ENCODE measurements at places on chromosomes 4 and X.

DNA sequence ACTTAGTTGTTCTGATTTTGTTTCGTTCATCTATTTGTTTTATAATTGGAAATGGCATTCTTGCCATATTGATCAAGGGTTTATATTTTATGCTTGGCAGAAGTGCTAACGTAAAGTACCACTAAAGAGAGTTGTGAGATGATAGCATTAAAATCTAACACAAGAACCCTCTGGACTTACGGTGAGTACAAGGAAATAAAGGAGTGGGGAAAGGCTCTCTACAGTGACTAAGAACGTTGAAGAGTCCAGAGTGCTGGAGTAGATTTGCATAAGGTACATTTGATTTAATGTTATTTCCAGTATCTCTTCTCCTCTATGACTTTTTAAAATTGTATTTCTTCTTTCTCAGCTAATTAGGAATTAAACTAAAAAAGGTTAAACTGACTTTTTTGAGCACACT lies 612.6 kb downstream of the DMD start:
- no peak for DNase-seq

DNA sequence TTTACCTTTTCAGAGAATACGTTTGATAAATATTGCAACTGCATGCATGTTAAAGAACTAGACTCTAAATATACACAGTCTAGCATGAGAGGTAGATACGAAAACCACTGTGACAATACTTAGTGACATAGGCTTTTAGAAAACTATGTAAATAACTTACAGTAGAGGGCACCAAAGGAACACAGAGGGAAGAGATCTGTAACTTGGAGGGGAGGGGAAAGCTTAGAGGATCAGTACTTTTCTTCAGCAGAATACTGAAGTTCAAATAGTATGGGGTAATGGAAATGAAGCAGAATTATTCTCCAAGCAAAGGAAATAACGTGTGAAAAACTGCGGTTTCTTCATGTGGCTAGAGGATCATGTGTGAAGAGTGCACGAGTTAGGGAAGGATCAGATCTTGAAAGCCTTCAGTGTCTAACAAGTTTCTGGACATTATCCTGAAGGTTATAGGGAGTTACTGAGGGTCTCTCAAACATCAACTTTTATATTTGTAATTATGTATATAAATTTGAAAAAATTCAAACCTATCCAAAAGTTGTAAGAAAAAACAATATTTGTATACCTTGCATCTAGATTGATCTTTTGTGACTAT lies 264.3 kb downstream of the NPFFR2 start:
- no peak for DNase-seq

DNA sequence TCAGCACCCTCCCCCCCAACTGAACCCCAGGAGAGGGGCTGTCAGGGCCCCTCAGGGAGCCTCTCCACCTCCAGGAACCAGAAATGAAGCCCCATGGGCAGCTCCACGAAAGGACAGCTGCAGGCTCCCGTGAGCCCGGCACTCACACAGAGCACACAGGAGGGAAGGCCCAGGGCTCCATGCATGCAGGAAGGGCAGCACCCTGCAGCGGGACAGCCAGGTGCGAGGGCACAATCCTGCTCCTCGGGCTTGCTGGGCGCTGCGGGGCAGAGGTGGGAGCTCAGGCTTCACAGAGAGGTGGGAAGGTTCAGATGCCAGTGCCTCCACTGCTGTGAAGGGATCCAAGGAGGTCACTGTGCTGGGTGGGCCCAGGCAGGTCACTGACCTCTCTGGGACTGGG lies 90.0 kb downstream of the HMX1 start:
- no peak for DNase-seq

GRCh38 chr4:56426273-56426672 lies 9.1 kb downstream of the PPAT start:
- DNase-seq: no peak

DNA sequence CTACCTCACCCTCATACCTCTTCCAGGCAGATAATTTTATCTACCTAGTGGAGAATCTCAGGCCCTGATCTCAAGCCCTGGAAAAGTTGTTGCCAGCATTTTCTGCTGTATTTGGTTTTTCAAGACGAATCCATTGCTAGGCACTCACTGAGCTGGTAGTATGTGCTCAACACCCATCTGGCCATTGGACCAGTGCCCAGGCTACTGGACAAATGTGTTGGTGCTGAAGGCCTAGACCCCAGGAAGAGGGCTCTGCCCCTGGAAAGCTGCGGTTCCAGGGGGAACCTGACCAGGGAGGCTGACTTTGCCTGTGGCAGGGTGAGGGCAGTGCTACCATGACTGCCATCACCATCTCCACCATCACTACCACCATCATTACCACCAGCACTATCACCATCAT lies 72.4 kb downstream of the PSAPL1 start:
- no peak for DNase-seq

DNA sequence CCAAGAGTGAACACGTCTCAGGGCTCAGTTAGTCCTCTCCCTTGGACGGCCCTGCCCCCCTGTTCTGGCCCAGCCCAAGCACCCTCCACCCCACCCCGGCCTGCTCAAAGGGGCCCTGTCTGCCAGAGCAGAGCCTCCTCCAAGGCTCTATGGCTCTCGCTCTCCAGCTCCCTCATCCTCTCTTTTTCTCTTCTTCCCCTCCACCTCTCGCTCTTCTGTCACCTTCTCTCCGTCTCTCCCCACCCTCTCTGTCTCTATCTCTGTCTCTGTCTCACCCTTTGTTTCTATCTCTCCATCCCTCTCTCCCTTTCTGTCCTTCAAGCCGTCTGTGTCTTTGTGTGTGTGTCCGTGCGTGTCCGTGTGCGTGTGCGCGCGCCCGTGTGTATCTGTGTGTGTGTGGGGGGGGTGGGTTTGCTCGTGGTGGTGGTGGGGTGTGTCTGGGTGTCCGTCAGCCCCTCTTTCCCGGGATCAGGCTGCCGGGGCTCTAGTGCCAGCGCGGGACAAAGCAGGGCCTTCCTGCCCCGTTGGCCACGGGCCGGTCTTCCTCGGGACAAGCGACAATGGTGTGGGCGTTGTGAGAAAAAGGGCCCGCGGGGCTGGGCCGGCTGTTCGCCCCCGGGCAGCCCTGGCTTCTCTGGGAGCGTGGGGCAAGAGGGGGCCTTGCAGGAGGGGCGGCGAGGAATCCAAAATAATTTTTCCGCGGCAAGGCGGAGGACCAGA lies 8.7 kb downstream of the FRG2 start:
- DNase-seq: no peak

GRCh38 chrX:109346491-109346890 lies 135.4 kb downstream of the GUCY2F start:
- DNase-seq: no peak

DNA sequence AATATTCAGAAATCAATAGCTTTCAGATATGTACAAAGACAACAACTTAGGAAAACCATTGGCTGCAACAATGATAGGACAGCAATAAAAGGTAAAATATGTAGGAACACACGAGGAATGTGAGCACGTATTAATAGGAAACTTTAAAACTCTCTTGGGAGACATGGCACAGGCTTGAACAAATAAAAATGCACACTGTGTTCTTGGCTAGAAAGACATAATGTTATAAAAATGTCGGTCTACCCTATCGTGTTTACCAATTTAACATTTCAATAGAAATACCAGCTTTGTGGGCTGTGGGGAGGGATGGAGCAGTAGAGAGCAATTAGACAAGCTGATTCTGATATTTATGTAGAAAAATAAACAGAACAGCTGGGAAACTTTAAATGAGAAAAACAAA lies 69.0 kb upstream of the FAM9B start:
- no peak for DNase-seq

DNA sequence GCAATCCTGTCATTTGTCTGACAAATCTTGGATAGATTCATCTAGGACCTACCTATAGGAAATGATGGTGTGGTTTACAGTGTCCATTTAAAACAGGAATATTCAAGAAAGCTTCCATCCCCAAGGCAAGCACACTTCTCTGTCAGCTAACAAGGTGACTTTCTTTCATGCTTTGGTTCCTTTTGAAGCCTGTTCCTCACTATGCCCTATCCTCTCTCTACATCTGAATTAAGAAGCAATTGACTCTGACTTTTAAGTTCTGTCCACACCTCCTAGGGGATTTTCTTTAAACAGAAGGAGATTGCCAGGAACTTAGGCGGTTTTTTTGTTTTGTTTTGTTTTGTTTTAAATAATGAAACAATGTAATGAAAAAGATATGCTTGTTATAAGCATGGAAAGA lies 1181.4 kb upstream of the TENM3 start:
- no peak for DNase-seq

GRCh38 chr4:780716-781492 lies 45.0 kb downstream of the CPLX1 start:
- DNase-seq: no peak

DNA sequence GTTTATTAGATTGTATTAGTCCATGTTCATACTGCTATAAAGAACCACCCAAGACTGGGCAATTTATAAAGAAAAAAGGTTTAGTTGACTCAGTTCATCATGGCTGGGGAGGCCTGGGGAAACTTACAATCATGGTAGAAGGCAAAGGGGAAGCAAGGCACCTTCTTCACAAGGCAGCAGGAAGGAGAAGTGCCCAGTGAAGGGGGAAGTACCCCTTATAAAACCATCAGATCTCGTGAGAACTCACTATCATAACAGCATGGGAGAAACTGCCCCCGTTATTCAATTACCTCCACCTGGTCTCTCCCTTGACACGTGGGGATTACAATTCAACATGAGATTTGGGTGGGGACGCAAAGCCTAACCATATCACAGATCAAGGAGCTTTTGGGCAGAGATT lies 8.1 kb upstream of the HSD17B13 start:
- no peak for DNase-seq

- no peak for DNase-seq
Measured at GRCh38 chr4:120718979-120719566, 203.5 kb downstream of the PRDM5 start.

- no peak for DNase-seq
Measured at GRCh38 chrX:16457239-16457638, 192.7 kb upstream of the S100G start.

DNA sequence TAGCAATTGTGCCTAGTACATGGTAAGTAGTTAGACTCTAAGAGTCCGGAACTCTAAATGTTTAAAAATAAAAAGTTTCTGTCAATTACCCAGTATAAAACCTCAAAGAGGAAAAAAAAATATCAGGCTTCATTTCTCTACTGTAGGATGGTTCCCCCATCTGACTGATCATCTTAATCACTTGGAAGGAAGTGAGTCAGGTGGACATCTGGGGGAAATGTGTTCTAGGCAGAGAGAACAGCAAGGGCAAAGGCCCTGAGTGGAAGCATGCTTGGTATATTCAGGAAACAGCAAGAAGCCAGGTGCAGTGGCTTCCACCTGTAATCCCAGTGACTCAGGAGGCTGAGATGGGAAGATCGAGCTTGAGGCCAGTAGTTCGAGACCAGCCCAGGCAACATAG lies 2.9 kb upstream of the EIF1AX start:
- no peak for DNase-seq

- no peak for DNase-seq
Measured at GRCh38 chrX:123846577-123847038, 13.2 kb upstream of the XIAP start.

GRCh38 chr4:19382993-19383756 lies 868.5 kb upstream of the SLIT2 start:
- DNase-seq: no peak

DNA sequence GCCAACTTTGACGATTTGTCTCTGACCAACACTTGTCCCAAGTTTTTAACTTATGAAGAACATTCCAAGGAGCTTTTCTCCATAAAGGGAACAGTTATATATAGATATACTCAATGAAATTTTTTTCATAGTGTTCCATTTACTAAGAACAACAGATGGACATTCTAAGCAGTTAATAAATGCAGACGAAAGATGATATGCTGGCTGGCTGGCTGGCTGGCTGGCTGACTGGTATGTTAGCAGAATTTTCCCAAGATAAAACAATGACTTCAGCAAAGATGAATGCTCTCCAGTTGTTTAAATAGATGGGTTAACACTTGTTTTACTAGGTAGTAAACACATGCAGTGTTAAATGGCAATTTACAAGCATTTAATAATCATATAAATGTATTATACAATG lies 62.2 kb downstream of the SPANXN3 start:
- DNase-seq: no peak

- peak; percentile 43 for DNase-seq
Measured at GRCh38 chr4:87093443-87094123, 126.8 kb downstream of the KLHL8 start.

DNA sequence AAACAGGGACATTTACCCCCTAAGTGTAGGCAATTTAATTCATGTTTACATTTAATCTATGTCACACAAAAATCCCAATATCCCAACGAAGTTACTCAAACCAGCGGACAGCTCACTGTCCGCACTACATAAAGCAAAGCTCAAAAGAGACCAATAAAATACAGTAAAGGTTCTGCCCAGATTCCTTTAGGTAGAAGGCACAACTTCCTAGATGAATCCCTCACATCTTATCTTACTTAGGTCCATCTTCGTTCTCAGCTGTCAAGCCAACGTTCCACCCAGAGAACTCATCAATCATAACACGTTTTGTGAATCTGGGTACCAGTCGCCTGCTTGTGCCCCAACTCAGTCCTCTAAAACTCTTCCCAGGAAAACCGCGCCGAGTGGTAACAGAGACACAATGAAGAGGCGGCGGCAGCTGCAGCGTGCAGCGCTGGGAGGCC lies 1.7 kb downstream of the HNRNPDL start:
- no peak for DNase-seq

DNA sequence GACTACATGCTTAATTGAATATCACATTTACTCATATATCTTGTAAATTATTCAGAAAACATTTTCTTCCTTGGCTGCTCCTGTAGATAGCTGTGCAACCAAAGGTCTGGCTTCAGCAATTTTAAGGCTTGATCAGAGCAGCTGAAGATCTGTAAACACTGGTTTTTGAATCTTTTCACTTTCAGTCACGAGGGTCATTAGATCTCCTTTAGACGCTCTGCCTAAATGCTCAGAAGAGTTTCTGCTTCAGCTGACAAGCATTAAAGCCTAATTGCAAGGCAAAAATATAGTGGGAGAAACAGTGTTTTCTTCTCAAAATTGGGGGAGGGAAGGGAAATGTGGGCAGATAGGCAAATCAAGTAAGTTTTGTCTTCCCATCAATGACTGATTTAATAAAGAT lies 25.7 kb downstream of the TRPC5 start:
- DNase-seq: no peak

- DNase-seq: no peak
Measured at GRCh38 chr4:147370881-147371280, 110.0 kb upstream of the EDNRA start.

- DNase-seq: no peak
Measured at GRCh38 chr4:26820346-26820745, 40.3 kb upstream of the STIM2 start.

- DNase-seq: no peak
Measured at GRCh38 chr4:1453731-1454130, 47.5 kb upstream of the NKX1-1 start.

- DNase-seq: no peak
Measured at GRCh38 chr4:125184116-125184515, 130.6 kb upstream of the FAT4 start.

- DNase-seq: no peak
Measured at GRCh38 chr4:113336556-113336955, 287.1 kb downstream of the ANK2 start.

GRCh38 chrX:83508006-83508405 lies at the start of gene POU3F4:
POU3F4 (plus strand) TSS chrX:83508290; CDS start chrX:83508325, 35 bp downstream.
- no peak for DNase-seq

GRCh38 chr4:98068495-98068894 lies 74.8 kb downstream of the STPG2 start:
- no peak for DNase-seq

Data from activated naive CD4-positive, alpha-beta T cell treated with anti-CD3 and anti-CD28 coated beads, Interleukin-2, amount 50 U/mL, for 16 hours (primary cell).